ENCODE measurements at places on chromosomes 12 and 14.
A peak's percentile ranks its signal among the peaks of the same experiment; 100 is the strongest.

- no peak for DNase-seq
Observed at GRCh38 chr12:5036031-5036430, 7.6 kb upstream of the KCNA5 start.

DNA sequence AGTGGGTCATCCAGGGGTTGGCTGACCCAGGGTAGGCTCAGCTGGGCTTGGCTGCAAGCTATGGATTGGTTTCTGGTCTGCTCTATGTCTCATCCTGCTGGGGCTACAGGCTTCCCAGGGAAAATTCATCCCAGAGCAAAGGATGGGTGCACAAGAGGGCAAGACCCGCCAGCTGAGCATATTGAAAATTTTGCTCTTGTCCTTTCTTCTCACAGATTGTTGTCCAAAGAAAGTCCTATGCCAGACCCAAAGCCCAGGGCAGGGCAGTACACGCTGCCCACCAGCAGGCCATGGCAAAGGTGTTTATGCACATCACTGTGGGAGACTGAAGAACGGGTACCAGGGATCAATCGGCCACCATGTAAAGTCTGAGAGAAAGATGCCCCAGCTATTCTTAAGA is 95.3 kb upstream of the PARP11 start:
- peak; percentile 56 for DNase-seq

- DNase-seq: no peak
Observed at GRCh38 chr14:32514236-32514635, 185.1 kb downstream of the AKAP6 start.

DNA sequence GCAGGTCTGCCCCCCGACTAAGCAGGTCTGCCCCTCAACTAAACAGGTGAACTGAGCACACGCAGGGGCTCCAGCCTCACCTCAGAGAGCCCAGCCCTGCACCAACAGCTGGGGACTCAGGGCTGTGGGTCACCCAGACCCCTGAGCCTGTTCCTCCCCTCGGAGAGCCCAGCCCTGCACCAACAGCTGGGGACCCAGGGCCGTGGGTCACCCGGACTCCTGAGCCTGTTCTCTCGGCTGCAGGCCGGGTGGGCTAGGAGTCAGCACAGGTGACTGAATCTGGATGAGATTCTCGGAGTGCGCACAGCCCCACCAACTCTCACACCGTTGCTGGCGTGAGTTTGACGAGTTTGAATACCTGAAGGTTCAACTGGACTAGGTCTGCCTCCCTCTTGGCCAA is 20.3 kb upstream of the ANKLE2 start:
- DNase-seq: no peak

DNA sequence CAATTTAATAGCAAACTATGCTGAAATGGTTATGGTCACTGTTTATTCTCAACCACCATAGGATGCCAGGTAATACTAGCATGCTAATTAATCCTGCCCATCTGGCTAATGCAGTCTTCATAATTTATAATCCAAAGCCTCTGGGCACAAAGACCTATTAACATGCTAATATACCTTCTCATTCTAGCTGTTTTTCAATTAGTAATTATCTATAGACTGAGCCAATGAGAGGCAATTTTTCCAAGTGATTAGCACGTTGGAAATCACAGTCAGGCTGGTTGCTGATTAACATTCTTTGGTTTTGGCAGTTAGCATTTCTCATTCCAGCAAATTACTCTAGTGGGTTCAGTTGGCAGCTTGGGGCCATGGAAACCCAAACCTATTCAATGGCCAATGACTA is 357.2 kb downstream of the SEC23A start:
- DNase-seq: no peak

DNA sequence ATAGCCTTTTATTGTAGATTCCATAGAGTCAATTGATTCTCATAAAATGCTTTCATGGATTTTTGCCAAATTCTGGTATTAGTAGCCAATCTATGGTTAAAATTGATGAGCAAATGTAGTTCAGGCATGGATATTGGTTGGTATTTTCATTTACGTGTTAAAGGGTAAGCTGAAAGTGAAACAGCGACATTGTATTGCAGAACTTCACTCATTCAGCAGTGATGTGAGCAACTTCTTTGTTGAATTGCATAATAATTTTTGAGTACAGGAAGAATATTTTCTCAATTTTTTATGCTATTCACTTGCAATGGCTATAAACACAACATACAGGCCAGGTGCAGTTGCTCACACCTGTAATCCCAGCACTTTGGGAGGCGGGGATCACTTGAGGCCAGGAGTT is 24.2 kb upstream of the FAM222A start:
- no peak for DNase-seq

DNA sequence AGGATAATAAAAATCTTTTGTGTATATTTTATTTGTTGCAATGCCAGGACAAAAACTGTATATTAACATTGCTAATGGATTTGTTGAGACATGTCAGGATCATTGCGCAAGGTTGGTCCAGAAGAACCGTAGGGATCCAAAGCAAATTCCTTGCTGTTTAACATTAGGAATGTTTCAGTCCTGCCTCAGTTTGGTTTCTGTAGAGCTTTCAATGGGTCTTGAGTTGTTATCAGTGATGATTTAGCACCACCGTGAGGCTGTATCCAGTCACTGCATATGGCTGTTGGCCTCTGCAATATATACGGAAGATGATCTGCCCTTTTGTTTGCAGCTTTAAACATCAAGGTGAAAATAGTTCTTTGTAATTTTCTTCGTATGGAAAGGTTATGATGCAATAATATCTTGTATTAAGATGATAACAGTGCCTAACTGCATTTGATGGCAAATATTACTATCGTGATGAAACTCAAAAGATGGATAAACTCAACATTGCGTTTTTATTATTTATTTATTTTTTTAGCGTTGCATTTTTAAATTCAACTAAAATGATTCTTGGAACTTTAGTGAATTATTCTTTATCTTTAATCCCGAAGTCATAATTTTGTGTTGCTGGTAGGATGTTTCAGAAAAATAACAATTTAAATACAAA is 231.2 kb downstream of the AKAP6 start:
- no peak for DNase-seq

DNA sequence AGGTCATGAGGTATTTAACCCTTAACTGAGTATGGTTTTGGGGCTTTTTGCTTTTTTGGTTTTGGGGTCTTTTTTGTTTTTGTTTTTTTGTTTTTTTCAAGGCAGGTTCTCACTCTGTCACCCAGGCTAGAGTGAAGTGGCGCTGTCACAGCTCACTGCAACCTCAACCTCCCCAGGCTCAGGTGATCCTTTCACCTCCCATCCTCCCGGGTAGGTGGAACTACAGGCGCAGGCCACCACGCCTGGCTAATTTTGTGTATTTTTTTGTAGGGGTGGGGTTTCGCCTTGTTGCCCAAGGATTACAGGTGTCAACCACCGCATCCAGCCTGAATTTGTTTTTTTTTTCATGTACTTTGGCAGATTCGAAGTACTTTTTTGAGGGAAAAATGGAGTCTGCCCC is 19.9 kb downstream of the RAP1B start:
- no peak for DNase-seq

- DNase-seq: no peak
Observed at GRCh38 chr14:93375673-93376156, 28.7 kb downstream of the COX8C start.

GRCh38 chr12:53807322-53807860 is 55.6 kb upstream of the CISTR start:
- DNase-seq: no peak

DNA sequence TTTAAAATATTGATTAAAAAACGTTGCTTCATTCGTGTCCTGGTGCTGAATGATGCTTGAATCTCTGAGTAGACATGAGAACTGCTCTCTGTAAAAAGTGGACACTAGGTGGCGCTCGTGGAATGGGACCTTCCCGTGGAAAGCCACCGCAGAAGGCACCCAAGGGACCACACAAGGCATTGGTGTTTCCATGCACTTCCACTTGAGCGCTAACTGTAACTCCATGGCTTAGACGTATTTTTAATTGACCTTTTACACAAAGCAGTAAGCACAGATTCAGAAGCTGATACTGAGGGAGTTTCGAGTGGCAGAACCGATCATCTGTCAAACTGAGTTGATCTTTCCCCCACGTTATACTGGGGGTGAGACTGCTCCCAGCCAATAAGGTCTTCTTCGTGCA is 135.3 kb downstream of the PRKCH start:
- DNase-seq: peak; percentile 90

GRCh38 chr12:124928095-124928911 is 13.9 kb upstream of the UBC start:
- no peak for DNase-seq

DNA sequence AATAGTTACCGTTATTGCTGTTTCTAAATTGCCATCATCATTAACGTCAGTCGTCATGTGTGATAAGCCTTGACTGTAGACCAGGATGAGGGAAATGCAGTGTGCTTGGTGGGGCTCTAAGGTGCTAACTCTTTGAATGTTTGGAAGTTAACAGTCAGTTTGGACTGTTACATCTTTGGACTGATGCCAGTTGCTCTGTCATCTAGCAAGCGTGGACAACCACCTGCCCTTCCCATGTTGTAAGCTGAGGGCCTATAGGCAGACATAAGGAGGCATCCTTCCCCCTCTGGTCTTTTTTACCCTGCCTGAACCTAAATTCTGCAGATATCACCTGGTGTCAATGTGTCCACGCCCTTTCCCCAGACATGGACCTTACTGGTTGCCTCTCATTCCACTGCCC is 94.4 kb downstream of the PPP2R5C start:
- DNase-seq: peak; percentile 15

DNA sequence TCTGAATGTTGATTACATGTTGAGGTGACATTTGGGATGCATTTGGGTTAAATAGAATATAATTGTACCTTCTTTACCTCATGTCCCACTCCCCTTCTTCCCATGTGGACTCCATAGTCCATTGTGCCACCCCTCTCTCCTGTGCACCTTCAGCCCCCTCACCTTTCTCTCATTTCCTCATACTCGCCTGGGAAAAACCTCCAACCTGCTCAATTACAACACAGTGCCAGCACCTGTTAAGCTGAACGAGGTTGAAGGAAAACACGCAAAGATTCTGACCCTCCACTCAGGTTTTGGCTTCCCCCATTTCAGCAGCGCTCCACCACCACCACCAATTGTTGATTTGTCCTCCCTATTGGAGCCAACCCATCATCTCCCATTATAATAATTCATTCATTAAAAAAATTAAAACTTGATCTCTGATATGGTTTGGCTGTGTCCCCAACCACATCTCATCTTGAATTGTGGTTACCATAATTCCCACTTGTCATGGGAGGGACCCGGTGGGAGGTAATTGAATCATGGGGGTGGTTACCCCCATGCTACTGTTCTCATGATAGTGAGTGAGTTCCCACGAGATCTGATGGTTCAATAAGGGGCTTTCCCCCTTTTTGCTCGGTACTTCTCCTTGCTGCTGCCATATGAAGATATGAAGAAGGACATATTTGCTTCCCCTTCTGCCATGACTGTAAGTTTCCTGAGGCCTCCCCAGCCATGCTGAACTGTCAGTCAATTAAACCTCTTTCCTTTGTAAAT is 33.7 kb upstream of the PPP2R5C start:
- DNase-seq: peak; percentile 10

DNA sequence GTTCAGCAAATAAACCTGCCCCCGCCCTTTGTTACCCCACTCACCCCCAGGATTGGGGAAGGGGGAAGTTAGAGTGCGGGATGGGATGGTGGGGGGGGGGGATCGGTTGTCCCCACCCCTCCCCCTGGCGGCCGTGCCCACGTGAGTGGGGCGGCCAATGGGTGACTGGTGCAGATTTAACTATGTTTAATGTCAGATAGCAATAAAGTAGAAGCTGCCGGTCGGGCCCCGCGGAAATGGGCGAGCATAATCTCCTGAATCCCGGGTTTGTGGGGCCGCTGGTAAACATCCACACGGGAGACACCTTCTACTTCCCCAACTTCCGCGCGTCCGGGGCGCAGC is at the start of gene HOXC12:
HOXC12 (plus strand) TSS at position 210 of the 342 bp plus-strand sequence; CDS start at position 237, 27 bp downstream.
- DNase-seq: no peak

DNA sequence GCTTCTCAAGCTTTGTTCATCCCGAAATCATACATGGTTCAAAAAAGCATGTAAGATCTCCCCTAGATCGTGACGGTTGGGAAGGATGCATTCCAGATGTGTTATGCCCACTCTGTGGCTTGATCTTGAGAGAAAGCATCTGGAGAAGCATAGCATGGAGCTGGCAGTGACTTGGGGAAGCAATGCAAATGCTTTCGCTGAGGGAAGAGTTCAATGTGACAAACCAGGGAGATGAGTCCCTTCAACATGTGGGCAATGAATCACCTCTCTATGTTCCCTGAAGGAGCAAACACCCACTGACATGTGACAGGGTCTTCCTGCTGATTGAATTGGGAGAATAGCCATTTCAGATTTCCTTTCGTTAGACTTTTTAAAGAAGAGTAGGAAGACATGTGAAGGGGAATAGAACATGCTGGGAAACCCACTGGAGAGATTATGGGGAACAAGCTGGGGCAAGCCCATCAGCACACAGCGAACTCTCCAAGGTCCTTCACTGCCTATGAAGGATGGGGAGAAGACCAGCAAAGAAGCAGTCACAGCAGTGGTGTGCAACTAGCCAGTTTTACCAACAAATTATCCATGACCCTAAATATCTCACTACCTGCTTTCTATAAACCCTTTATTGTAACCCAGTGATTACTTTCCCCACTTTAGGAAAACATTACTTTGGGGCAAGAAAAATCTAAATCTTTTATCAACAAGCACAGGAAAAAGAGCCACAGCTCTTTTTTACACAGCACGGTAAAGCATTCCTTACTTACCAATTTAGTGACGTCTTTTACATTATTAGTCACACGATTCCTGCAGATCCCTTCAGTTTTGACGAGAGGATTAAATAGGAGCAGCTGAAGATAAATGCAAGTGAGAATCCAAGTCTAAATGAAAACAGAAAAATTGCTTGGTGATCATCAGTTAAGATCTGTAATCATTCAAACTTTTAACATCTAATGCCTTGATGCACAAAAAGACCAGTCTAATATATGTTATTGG is 35.0 kb downstream of the KITLG start:
- no peak for DNase-seq

- no peak for DNase-seq
Observed at GRCh38 chr14:73816393-73816816, 35.2 kb upstream of the PTGR2 start.

DNA sequence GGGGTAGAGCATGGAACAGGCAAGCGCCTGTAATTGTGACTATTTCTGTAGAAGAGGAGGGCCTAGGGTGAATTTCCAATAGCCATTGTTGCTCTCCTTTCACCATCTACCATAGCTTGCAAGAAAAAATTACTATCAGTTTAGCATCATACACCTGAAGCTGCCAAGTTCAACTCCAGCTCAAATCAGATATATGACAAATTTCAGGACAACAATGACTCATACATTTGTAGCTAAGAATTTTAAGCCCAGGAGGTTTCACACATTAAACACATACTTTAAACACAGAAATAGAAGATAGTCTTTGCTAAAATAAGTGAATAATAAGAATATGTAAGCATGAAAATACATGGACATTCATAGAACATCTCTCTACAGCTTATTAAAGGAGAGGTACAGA is 17.6 kb upstream of the G2E3 start:
- no peak for DNase-seq

GRCh38 chr12:69545081-69545480 is 40.2 kb upstream of the CCT2 start:
- no peak for DNase-seq
